ENCODE measurements at places on chromosomes 11 and 22.

DNA sequence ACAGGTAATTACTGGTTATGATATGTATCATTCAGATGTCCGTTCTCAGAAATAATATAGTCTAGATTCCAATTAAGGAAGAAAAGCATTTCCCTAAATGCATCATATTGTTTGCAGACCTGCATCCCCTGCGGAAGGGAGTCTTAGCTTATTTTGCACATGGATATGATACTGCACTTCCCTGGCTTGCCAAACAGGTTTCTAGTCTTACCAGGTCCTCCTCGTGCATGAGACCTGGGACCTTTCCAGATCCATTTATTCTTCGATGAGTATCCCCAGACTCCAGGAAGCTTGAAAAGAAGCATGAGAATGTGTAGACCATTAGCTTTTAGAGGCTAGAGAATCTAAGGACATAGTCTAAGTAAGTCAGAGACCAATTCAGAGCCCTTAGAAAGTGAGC, 30.6 kb downstream of the CYB5R2 start:
- no peak for DNase-seq

- no peak for DNase-seq
Measured at GRCh38 chr11:8442301-8442700, 151.7 kb downstream of the STK33 start.

DNA sequence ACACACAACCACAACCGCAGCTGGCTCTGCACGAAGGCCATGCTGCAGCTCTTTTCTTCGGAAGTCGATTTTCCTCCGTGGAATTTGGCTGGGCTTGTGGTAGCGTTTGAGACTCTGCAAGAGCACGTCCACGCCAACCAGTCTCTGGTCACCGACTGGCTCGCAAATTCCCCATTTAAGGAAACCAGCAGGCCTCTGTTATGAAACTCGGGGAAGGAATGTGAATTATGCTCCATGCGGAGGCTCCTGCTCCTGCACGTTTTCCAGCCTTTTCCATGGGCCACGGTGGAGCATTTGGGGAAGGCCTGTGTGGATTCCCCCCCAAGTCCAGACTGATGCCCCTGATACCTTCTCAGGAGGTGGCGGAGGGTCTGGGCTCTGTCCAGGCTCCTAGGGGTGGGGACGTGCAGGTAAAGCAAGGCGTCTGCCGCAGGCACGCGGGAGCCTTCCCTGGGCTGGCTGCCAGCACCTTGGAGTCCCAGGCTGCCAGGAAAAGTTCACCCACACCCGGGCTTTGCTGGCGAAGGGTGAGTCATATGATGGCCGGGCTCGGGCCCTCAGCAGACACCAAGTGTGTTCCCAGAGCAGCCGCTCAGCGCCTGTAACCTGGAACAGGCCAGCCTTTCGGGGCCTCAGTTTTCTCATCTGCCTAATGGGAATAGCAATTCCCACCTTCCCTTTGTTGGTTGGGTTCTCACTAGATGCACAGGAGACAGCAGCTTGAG, 41.9 kb downstream of the LRP5 start:
- peak; percentile 95 for DNase-seq

- DNase-seq: no peak
Measured at GRCh38 chr11:60905551-60906113, 753 bp downstream of the PRPF19 start.

DNA sequence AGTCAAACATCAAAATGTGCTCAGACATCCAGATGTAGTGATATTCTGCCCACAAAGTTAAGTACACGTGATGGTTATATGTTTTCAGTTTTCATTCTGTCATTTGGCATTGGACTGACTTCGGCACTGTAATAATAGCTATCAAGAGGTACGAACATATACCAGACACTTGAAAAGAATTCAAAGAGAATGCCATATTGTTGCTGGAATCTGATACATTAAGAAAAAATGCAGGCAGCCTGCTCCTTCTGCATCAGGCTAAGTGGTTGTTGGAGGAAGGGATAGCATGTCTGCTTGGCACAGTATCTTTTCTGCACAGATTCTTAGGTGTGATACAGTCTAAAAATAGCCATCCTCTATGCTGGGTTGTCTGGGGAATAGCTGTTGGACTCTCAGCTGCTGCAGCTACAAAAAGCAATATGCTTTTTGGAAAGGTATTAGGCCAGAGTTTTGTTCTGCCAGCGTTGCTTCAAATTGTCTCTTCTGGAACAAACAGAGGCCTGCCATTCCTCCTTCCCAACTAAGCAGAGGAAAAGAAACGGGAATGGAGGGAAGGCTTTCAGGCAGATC, 892.6 kb downstream of the TBC1D22A start:
- DNase-seq: no peak

GRCh38 chr22:29762263-29762662, 4.5 kb downstream of the ZMAT5 start:
- no peak for DNase-seq

- DNase-seq: no peak
Measured at GRCh38 chr11:78691215-78691614, 116.6 kb upstream of the NARS2 start.

GRCh38 chr22:17009640-17010291, 1.7 kb upstream of the GAB4 start:
- no peak for DNase-seq

- DNase-seq: no peak
Measured at GRCh38 chr22:41625577-41625976, 4.5 kb downstream of the XRCC6 start.

DNA sequence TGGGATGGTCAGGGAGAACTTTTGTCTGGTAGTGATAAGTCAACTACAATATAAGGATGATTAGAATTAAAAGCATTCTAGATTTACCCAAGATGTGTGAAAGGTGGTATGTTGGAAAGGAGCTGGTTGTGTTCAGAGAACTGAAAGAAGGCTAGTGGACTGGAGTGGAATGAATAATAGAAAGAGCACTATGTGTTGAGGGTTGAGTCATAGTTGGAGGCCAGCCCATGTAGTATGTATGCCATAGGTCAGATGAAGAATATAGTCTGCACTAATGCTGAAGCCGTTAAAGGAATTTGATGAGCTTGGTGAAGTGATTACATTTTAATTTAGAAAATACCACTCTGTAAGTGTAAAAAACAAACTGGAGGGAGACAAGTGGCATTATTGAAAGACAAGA, 514.1 kb downstream of the CNTN5 start:
- DNase-seq: no peak

GRCh38 chr11:108824545-108824944, 159.7 kb downstream of the DDX10 start:
- no peak for DNase-seq

GRCh38 chr11:104127828-104128227, 36.1 kb downstream of the PDGFD start:
- DNase-seq: no peak

GRCh38 chr11:64763526-64764039, 3.8 kb upstream of the PYGM start:
- DNase-seq: peak; percentile 77

GRCh38 chr11:114956566-114956965, 278.2 kb downstream of the NXPE2 start:
- DNase-seq: no peak

DNA sequence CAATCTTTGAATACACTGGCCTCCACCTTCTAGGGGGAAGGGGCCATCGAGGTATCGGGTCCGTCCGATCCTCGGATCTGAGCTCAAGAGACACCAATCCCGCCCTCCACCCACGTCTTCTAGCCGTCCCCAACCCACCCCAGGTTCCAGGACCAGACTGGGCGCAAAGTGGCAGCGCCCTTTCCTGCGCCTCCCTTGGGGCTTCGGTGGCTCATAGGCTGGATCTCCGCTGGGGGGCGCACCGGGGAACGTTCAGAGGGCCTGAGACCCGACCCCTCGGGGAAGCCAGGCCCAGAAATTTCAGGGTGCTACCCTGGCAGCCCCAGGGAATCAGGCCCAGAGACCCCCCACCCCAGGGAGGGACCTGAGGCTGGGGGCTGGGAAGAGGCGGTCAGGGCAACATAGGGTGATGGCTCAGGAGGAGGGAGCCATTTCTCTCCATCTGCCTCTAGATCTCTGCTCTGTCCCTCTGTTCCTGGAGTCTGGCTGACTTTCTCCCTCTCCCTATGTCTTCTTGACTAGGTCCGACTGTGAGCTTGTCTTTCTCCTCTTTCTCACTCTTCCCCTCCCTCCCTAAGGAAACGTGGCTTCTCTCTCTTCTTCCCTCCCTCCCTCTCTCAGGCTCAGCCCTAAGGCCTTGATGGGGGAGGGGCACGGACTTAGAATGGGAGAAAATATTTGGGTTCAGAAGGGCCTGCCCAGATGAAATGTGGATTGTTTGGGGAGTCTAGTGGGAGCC, 1.1 kb downstream of the CREB3L1 start:
- peak; percentile 87 for DNase-seq

DNA sequence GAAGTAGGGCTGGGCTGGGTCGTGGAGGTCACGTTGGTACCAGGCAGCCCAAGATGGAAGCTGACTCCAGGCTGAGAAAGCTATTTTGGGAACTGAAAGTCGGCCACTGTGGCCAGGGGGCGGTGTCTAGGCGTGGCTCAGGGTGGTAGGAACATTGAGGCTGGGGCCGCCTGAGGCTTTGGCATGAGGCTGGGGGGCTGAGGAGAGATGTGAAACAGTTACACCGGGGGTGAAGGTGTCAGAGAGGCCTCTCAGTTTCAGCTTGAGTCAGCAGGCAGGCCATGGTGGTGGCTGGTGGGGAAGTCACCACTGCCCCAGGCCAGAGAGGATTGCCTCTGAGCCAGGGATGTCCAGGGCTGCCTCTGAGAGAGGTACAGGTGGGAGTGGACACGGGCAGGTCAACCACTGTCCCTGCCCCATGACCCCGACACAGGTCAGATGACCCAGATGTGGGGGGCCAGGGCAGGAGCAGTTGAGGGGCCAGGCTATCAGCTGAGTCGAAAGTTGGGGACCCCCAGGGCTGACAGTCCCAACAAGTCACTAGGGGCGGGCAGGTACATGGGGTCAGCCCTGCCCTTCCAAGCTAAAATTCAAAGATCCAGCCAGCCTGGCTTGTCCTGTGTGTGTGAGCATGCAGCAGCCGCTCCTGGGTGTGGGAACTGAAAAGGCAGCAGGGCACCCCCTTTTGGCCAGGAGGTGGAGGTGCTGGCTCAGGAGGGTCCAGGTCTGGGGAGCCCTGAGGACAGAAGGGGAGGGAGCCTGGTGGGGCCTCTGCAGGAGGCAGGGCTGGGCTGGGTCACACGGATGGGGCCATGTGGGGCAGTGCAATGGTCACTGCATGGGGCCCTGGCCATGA, 7.2 kb downstream of the KCNK7 start:
- DNase-seq: peak; percentile 89

DNA sequence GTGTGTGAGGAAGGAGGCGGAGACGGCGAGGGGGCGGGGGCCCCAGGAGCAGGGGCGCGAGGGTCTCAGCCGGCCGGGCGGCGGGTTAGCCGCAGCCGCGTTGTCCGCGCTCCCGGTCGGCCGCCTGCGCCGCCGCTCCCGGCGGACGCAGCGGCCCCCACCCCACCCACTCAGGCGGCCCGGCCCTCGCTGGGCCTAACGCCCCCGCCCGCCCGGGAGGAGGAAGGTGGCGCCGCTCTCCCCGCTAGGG, at the start of gene FCHSD2:
Gene FCHSD2 (minus strand): TSS at position 191 of the 250 bp plus-strand sequence. CDS start 441 bp downstream, outside the sequence.
- no peak for DNase-seq

DNA sequence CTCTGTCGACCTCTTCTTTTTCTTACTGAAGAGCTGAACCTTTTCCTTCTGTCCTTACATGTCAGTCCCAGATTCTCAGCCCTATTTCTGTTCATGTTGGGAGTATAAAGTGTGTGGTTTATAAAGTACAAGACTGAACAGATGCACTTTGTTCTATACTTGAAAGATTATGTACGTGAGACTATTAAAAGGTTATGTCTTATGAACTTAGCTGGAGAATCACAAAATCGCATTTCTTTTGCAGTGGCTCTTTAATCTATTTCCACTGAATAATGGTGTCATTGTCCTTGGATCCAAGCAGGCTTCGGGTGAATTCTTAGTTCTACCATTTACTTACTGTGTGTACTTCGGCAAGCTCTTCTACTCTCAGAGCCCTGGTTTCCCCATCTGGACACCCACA, 558.4 kb downstream of the TMEM135 start:
- DNase-seq: no peak

DNA sequence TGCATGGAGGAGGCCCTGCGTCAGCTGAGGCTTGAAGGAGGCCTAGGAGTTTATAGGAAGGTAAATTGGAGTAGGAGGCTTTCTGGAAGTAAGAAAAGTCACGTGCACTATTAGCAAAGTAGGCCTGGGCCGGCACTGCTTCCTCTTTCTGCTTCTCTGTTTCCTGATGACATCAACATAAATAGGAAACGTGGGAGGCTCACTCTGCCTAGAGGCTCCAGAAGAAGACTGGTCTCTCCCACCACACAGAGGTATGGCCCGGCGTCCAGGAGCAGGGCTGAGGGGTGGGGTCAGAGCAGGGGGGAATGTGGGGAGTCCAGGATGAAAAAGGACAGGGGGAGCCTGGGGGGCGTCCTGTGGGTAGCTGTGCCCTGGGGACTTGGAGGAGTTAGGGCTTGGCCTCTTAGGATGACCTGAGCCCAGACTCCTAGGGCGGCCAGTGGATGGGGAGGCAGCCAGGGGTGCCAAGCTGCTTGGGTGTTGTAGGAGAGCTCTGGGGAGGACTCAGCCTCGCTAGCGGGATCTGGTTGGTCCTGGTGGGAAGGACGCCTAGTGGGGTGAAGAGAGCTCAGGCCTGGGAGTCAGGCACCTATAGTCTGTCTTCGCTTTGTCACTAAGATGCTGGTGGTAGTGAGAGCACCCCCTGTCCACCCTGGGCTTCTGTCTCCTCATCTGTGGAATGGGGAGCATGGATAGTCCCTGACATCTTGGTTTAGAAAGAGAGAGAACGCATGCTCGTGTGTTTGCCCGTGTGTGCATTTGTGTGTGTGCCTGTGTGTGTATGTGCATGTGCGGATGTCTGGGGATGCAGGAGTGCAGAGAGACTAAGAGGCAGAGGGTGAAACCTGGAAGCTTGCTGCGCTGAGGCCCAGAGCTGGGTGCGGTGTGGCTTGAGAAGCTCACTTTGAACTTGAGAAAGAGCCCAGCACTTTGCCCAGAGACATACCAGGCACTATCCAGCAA, at the start of gene CSF2RB:
Gene CSF2RB (plus strand): TSS at position 202 of the 963 bp plus-strand sequence. CDS start 8,580 bp downstream, outside the sequence.
- DNase-seq: no peak

- peak; percentile 71 for DNase-seq
Measured at GRCh38 chr11:2217211-2218030, 45.8 kb upstream of the TH start.

DNA sequence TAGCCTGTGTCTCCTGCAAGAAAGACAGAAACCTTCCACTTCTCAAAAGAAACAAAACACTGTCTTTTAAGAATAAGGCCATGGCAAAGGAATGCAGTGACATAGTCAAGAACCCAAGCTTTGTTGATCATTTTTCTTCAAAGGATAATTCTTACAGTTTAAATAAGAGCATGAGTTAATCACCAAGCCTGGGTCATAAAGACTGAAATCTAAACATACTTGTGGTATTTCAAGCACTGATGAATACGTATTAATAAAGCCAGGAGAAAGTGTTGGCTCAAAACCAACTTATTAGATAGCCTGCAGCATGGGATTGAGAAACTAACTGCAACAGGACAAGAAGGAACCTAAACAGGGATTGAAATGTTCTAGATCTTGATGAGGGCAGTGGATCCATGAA, 143.3 kb upstream of the MTNR1B start:
- DNase-seq: no peak

DNA sequence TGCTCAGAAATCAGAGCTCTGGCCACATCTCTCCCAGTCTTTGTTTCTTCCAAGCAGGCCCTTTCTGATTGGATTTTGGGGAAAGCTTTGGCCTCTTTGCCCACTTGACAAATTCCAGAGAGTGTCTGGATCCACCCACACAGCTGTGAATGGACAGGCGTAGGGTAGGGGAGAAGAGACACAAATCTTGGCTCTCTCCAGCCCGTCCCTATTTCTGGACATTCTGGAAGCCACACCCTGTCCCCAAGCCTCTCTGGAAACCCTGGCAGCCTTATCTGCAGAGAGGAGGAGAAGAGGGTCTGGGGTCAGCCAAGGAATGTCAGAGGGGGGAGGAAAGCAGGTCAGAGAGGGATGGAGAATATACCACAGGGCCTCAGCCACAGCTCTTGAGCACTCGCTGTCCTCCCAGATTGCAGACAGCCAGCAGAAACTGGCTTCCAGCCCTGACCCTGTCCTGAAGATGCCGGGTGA, 59.5 kb upstream of the WNT11 start:
- peak; percentile 92 for DNase-seq

Data from posterior vena cava (tissue), 2 donors.